ENCODE measurements at places on chromosomes 7 and 10. TPM values are rescaled to one million over a fixed set of nuclear protein-coding genes. Genes with fewer than 3 reads are reported as not detected.

OR2F1 gene
- polyA plus RNA-seq: not detected

TMEM106B gene
- 84.6 TPM for polyA plus RNA-seq

NKX1-2 gene
- polyA plus RNA-seq: not detected

TMEM270 gene
- polyA plus RNA-seq: not detected

SLIT1 gene
- 7.7 TPM for polyA plus RNA-seq

ELN gene
- polyA plus RNA-seq: 72.8 TPM

ACTR3C gene
- polyA plus RNA-seq: 6.6 TPM

ZPBP gene
- polyA plus RNA-seq: 0.14 TPM

ZNF722 gene
- not detected for polyA plus RNA-seq

NEUROG3 gene
- not detected for polyA plus RNA-seq

FIS1 gene
- 131 TPM for polyA plus RNA-seq

SNX8 gene
- polyA plus RNA-seq: 37.3 TPM
